Fibroblast of skin of abdomen (primary cell): ENCODE measurements at places on chromosomes 6 and 20.
A peak's percentile ranks its signal among the peaks of the same experiment; 100 is the strongest.

GRCh38 chr6:11346516-11346915, 114.0 kb upstream of the NEDD9 start:
- no peak for DNase-seq

DNA sequence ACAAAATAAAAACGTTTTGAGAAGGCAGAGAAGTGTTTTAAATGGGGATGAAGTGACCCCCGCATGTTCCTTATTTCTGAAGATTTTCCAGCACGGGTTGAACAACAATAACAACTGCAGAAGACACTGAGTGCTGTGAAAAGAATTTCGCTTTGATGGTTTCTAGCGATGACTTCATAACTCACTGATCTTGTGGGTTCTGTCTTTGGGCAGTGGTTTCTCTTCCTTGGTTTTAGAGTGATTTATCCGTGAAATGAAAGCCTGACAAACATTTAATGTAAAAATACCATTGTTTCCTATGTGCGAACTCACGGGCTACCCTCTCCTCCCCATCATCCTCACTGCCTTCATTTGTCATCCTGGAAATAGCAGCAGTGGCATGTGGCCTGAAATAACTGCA, 793.9 kb downstream of the QKI start:
- peak; percentile 6 for DNase-seq

GRCh38 chr20:4108495-4109306, 93.3 kb upstream of the RNF24 start:
- DNase-seq, result peak; percentile 89

GRCh38 chr6:45300736-45301135, 27.4 kb upstream of the RUNX2 start:
- DNase-seq, result no peak

- no peak for DNase-seq
These were observed 12.5 kb upstream of the ZDHHC14 start for GRCh38 chr6:157368359-157369049.

- DNase-seq, result no peak
These were observed 120.9 kb upstream of the RPS6KA2 start for GRCh38 chr6:166747644-166748595.

- DNase-seq, result peak; percentile 7
These were observed 74.8 kb downstream of the PHACTR1 start for GRCh38 chr6:12791371-12791770.
